Activated CD8-positive, alpha-beta memory T cell treated with anti-CD3 and anti-CD28 coated beads for 1 hour (primary cell): ENCODE measurements at places on chromosomes 7 and 10.

- no peak for DNase-seq
Observed at GRCh38 chr10:71729161-71729636, 9.6 kb upstream of the C10orf105 start.

GRCh38 chr10:17062955-17063484 lies 66.6 kb downstream of the CUBN start:
- DNase-seq: no peak

- DNase-seq: no peak
Observed at GRCh38 chr7:28071570-28071969, 109.0 kb downstream of the JAZF1 start.

DNA sequence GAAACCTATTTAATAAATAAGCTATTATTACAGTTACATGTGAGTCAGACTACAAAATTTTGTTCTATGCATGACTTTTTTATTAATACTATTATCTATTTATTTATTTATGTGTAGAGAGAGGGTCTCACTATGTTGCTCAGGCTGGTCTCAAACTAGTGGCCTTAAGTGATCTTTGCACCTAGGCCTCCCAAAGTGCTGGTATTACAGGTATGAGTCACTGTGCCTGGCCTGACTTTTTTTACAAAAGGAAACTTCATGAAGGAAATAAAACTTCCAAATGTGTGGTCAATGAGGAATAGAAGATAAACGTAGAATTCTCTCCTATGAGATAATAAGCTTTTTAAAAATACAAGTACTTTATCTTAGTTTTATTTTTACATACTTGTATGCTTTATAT lies 19.0 kb downstream of the COL28A1 start:
- DNase-seq: no peak

GRCh38 chr7:18117482-18117881 lies 89.8 kb upstream of the PRPS1L1 start:
- no peak for DNase-seq

- DNase-seq: no peak
Observed at GRCh38 chr7:47078241-47078640, 503.7 kb downstream of the TNS3 start.

GRCh38 chr10:122981066-122981464 lies 864 bp downstream of the PSTK start:
- no peak for DNase-seq

DNA sequence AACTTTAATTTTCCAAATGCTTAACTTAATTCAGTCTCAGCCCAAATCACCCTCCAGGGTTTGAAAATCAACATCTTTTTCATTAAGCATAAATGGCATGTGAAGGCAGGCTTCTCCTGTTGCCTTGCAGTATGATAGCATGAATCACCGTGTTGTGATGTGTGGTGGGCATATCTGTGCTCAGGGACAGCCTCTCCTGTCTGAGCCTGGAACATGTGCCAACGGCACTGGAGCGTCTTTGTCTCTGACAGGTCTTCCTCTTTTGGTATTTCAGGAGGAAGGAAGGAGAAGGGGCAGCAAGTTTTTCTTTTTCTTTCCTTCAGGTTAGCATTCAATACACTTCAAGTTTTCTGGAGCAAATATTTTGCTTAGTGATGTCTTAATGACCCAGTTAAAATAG lies 57.6 kb downstream of the LRGUK start:
- DNase-seq: no peak

DNA sequence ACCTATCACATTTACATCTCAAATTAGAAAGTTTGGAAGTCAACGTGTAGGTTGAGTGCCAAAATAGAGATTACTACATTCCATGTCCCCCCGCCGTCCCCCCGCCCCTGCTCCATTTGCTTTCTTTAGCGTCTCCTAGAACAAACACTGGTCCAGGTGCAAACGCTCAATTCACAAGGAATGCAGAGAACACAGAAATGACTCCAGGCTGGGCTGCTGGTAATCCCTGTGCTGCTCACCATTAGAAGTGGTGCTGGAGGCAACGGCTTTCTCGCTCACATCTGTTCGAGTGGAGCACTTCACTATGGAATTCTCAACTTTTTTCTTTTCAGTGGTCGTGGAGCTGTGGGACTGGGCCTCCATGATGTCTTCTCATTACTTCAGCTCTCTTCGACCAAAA lies 14.1 kb downstream of the GLI3 start:
- DNase-seq: no peak

DNA sequence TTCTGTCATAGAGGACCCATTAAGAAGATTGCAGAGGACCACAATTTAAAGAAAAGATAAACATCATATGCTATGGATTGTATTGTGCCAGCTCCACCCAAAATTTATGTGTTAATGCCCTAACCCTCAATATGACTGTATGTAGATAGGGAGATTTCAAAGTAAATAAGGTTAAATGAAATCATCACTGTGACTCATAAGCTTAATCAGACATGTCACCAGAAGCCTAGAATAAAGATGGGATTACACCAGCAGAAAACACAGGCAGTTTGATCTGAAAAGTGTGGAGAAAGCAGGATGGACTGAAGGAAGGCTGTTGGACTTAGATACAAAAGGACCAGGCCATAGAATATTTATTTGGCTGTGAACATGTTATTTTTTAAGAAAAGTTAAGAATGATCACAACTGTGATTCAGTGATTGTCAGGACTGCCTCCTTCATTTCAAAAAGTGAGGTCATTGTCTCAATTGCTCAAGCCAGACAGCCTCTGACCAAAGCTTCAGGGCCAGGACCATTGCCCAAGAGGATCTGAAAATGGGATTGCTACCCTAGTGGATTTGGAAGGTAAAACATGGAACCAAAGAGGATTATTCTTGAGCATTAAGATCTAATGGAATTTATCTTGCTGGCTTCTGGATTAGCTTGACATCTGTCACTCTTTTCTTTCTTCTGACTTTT lies 270.8 kb upstream of the POM121L12 start:
- no peak for DNase-seq

GRCh38 chr7:33392148-33392547 lies 262.8 kb downstream of the BBS9 start:
- DNase-seq: no peak

DNA sequence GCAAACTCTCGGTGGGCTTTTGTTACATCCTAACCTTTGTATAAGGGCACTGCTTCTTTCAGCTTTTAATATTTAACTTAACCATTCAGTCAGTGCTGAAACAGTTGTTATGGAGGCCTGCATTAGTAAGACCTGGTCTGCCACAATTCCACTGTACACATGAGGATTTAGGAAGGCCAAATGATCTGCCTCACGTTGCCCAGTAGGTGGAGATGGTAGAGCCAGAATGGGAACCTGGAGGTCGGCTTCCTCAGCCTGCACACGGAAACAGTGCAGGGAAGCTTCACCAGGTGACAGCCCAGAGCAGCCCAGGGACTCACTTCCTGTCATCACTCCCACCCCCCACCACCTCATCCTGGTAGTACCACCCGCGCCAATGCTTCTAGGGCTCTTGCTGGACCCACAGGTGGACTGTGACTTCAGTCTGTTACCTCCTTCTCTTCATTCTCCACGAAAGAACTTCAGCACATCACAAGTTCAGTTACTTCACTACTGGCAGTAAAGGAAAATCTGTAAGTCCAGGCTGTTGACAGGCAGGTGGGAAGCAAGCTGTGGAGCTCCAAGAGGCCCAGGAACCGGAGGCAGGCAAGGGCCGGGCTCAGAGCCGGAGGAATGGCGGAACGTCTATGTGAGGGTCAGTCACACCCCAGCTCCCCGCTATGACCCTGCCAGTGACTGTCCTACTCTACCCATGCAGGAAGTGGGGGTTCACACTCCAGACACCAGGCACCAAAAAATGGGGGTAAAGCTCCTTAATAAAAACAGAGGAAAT lies 480.3 kb upstream of the C7orf33 start:
- DNase-seq: no peak

DNA sequence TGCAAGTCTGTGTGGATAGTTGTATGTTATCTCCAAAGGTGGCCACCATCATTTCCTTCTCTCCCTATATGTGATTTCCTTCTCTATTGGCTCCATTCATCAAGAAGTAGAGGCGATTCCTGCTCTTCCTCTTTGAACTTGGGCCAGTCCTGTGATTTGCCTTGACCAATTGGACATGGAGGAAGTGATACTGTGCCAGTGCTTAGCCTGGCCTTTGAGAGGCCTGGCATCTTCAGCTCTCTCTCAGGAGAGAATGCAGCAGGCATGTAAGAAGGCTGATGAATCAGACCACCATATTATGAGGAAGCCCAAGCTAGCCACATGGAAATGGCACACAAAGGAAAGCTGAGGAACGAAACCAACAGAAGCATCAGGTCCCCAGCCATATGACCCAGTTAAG lies 195.0 kb upstream of the SVIL start:
- DNase-seq: no peak

DNA sequence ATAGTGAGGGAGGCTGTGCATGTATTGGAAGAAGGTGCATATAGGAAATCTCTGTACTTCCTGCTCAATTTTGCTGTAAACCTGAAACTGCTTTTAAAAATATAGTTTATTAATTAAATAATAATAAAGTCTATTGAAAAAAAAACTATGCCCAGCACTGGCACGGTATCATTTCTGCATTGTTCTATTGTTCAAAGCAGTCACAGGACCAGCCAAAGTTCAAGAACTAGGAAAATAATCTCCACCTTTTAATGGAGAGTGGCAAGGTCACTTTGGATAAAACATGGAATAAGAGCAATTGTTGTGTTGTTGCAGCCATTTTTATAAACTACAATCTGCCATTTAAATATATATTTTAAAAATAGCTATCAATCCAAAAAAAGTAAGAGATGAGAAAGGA lies 24.7 kb downstream of the ASAH2 start:
- DNase-seq: no peak
